ENCODE measurements at places on chromosomes 5 and 9. TPM values are rescaled to one million over a fixed set of nuclear protein-coding genes. Genes with fewer than 3 reads are reported as not detected.

DNA sequence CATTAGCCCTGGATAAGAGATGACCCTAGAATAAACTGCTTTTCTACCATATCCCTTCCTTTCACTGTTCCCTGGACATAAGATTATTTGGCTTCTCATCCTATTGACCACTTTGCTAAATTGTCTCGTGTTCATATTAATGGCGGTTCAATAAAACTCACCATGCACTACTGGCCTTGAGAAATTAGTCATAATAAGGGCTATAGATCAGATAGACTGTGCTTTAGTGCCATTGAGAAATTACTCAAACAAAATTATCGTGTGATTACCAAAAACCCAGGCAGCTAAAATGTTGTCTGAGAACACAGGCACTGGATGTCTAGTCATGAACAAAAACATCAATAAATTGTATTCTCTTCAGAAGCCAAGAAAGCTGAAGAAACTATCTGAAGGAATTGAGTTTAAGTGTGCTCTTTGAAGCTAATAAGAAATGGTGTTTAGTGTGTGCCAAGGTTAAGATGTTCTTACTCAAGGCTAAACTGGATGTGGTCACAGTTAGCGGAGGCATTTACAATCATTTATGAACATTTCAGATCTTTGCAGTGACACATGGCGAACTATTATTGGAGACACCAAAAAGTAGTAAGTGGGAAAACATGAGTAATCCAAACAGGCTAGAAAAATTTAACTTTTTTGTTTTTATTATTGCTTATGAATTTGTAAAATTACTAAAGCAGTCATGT, 460.4 kb upstream of the RORB start:
- H3K4me3 ChIP-seq, result no peak overlapping the region
- H3K27me3 ChIP-seq, result no peaks in the 10 kb centered on the region
- H3K36me3 ChIP-seq, result no peaks in the 10 kb centered on the region
- no peaks in the 10 kb centered on the region for H3K4me1 ChIP-seq
- no peak for DNase-seq
- no peak overlapping the region for H3K27ac ChIP-seq

ISL1 gene
- not detected for total RNA-seq

GFI1B gene
- not detected for total RNA-seq

- H3K27ac ChIP-seq, result no peak overlapping the region
- H3K36me3 ChIP-seq, result no peaks in the 10 kb centered on the region
- H3K27me3 ChIP-seq, result no peaks in the 10 kb centered on the region
- DNase-seq, result no peak
- no peak overlapping the region for H3K4me3 ChIP-seq
Observed at GRCh38 chr5:10825897-10826644, 65.0 kb upstream of the DAP start.

PLPP7 gene
- 16.3 TPM for total RNA-seq

EPB41L4A gene
- 0.72 TPM for total RNA-seq

Data from osteoblast (primary cell).